NCI-H460 (cell line): ENCODE measurements at places on chromosomes 7 and 10. TPM values are rescaled to one million over a fixed set of nuclear protein-coding genes. Genes with fewer than 3 reads are reported as not detected.

CLRN3 gene
- not detected in 2 replicates for total RNA-seq

GRM3 gene
- total RNA-seq, result not detected in 2 replicates

VAX1 gene
- total RNA-seq, result 0.25 and 0.40 TPM in 2 replicates

SDK1 gene
- 1.1 and 1.7 TPM in 2 replicates for total RNA-seq

CYP26C1 gene
- 0.10 and 0.23 TPM in 2 replicates for total RNA-seq

TUBB8 gene
- not detected in 2 replicates for total RNA-seq

GPR146 gene
- 0.72 and 1.2 TPM in 2 replicates for total RNA-seq

TBX20 gene
- total RNA-seq, result not detected in 2 replicates

PLAU gene
- total RNA-seq, result 9.5 and 10.3 TPM in 2 replicates

DOCK4 gene
- total RNA-seq, result 27.7 and 38.0 TPM in 2 replicates

LRRC18 gene
- total RNA-seq, result not detected in 2 replicates

SPDYE2 gene
- total RNA-seq, result not detected in 2 replicates

NODAL gene
- total RNA-seq, result not detected in 2 replicates

LEP gene
- not detected in 2 replicates for total RNA-seq
